ENCODE measurements at places on chromosomes 12 and 14.

GRCh38 chr14:101506926-101507835 lies 54.1 kb upstream of the DIO3 start:
- no peak for DNase-seq

- DNase-seq, result peak; percentile 62
These were observed 657.5 kb upstream of the TBX3 start for GRCh38 chr12:115341442-115341841.

DNA sequence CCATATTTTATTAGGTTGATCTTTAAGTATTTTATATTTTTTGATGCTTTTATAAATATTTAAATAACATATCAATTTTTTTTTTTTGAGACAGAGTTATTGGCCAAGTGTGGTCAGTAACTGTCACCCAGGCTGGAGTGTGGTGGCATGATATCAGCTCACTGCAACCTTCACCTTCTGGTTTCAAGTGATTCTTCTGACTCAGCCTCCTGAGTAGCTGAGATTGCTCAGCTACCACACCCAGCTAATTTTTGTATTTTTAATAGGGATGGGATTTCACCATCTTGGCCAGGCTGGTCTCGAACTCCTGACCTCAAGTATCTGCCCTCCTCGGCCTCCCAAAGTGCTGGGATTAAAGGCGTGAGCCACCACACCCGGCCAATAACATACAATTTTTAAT lies 71.1 kb downstream of the FUT8 start:
- DNase-seq, result no peak

DNA sequence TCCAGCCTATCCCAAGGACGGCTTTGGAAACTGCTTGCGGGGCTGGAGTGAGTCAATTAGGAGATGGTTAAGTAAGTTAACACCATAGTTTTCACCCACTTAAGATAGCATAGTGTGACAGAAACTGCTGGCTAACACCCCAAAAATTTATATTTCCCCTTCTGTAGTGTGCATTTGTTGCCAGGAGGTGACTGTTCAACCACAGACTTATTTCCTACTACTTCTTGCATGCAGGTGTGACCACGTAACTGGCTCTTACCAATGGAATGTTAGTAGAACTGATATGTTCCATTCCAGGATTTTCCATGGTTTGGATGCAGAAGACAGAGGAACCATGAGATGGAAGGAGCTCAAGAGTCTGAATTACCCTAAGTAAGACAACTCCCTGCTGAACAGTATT lies 52.9 kb upstream of the SLC35F4 start:
- no peak for DNase-seq

DNA sequence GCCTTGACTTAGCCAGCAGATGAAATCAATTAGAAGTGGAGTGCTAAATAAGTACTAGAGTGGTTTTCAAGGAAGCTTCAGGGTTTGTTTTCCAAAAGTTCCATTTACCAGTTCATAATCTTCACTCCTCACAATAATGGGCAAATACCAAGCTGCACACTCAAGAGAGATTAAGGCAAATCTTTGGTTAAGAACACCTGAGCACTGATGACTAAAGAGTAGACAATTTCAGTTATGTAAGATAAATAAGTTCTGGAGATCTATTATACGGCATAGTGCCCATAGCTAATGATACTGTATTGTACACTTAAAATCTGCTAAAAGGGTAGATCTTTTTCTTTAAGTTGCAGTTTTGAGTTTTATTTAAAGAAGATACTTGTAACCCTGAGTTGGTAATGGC lies 125.0 kb downstream of the ARMH4 start:
- DNase-seq, result no peak

GRCh38 chr14:34722723-34723545 lies 8.5 kb upstream of the CFL2 start:
- peak; percentile 27 for DNase-seq

DNA sequence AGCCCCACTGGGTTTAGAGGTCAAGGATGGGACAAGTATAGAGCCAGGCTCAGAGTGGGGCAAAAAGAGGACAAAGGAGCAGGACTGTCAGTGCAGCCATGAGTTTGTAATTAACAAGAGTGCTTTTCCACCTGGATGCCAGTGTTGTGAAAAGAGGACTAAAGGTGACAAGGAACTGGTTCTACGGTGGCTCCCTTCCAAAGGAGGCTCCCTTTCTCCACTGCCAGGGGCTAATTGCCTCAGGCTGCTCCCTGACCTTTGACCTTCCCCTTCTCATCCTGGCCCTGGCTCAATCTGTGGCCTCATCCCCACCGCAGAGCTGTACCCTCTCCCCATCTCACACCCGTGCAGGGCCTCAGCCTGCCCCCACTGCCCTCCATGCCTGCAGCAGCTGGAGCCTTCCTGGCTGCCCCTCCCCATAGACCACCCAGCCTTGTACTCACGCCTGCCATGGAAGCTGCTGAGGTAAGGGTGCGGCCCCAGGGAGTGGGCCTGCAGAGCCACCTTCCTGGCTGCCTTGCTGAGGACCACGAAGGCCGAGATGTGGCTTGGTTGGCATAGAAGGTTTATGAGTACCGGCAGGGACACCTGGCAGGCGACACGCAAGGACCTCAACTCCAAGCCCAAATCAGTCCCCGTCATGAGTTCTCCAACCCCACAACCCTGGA lies 24.8 kb upstream of the FKBP4 start:
- no peak for DNase-seq

DNA sequence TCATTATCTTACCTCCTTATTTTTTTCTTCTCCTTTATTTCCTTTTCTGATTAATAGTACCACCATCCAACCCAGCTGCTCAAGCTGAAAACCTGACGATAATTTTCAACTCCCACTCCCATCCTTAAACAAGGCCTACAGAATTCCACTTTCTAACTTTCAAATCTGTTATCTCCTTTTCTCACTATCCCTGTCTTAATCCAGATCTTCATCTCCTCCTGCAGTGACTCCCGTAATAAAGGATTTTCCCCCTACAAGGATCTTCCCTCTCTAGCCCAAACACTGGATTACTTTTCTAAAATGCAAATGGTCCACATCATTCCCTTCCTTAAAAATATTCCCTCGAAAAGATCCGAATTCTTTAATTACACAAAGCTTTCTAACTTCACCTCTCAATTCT lies 1.5 kb downstream of the TRAPPC6B start:
- DNase-seq, result no peak

GRCh38 chr14:101056446-101056845 lies 152.9 kb upstream of the RTL1 start:
- DNase-seq, result no peak

DNA sequence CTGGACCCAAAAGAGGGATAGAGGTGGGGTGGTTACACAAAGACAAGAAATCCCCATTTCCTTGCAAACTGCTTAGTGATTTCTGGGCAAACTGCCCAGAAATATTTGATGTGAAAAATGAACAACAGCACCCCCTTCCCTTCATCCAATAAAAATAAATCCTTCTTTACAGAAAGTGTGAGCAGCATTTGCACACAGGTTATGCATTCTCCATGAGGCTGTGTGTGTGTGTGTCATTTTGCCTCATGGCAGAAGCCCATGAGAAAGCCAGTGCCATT lies 17.2 kb upstream of the NRXN3 start:
- no peak for DNase-seq

- peak; percentile 62 for DNase-seq
These were observed 69.2 kb upstream of the PSMA6 start for GRCh38 chr14:35222872-35223466.

- no peak for DNase-seq
These were observed 120.0 kb downstream of the RBM19 start for GRCh38 chr12:113845900-113846674.

DNA sequence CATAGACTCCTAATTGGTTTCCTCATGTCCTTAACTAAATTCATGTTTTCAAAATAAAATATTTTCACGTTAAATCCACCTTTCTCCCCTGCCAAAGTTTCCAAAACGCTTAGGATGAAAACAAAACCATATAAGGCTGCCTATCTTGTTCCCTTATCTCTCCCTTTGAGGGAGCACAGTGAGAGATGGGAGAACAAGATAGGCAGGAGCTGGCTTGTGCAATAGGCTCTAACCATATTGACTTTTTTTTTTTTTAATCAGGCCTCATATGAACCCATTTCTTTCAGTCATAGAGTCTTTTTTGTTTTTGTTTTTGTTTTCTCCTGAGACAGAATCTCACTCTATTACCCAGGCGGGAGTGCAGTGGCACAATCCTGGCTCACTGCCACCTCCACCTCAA lies 184.9 kb downstream of the NRXN3 start:
- DNase-seq, result no peak

- DNase-seq, result no peak
These were observed 124.8 kb downstream of the TMTC3 start for GRCh38 chr12:88266806-88267360.

- peak; percentile 8 for DNase-seq
These were observed 678 bp downstream of the RPS6KA5 start for GRCh38 chr14:91059576-91060350.

DNA sequence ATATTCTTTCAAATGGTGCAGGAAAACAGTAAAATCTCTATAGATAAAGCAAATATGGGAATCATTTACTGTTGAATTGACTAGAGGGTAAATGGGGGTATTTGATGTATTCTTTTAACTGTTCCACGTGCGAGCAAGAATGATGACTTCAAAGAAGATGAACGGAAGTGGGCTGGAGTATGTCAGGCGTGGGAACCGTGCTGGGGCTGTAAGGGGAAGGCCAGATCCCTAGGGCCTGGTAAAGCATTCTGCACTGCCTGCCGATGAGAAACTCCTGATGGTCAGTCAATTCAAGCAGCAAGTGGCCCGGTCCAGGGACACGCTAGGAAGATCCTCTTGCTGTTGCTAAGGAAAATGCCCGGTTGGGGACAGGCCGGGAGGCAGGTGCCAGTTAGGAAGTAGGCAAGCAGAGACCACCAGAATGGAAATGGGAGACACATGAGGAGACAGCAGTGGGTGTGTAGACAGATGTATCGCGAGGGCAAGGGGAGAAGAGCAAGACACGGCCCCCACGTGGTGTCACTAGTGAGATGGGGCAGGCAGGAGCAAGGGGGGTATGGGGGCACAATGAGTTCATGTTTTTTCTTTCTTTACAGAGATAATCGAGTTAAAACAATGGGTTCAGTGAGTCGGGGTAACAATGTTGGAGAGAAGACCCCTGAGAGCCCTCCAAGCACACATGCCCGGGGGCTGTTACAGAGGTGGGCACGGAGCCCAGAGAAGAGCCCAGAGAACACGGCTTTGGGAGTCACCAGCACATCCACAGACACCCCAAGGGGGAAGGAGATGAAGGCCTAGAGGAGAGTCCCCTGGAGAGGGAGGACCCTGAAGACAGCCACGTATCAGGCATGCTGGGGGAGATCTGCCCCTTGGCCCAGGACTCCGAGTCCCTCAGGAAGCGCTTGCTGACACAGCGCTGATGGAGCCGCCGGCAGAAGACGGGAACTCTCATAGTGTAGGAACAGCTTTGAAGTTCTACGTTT lies 37.2 kb downstream of the FBXO21 start:
- no peak for DNase-seq

GRCh38 chr14:100673807-100674154 lies 52.9 kb upstream of the DLK1 start:
- no peak for DNase-seq

DNA sequence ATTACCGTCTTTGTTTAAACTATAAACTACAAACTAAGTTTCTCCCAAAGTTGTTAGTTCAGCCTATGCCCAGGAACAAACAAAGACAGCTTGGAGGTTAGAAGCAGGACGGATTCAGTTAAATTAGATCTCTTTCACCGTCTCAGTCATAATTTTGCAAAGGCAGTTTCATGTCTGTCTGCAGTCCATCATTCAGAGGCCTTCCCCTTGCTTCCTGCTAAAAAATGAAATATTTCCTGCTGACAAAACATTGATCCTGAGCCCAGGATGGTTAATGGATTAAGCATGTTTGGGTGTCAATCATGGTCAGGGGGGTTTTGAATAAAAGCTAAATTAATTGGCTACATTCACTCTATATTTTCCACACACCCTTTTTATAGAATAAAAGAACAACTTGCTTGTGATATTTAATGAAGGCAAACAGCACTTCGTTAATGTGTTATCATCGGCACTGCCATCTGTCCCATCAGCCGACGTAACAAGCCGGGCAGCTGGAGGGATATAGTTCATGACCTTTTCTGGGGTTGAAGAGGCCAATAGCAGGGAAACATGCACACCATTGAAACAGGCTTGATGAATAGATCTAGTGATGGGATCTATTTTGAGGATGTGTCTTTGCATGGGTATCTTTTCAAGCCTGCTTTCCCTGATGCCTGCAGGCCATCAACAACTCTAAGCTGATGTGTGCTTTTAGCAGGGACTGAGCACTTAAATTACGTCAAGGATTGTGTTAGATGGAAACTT lies 521.3 kb upstream of the TMEM132C start:
- DNase-seq, result no peak

DNA sequence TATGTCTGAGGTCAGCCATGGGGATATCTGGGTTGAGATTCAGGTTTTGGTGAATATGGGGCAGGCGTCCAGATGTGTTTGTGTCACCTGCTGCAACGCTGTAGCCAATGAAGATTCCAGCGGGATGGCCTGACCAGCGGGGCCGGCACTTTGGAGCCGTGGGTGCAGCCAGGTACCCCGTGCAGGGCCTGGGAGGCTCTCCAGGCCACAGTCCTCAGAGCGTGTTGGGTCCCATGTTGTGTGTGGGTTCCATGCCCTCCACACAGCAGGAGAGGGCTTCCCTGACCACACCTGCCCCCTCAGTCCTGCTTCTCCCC lies 2.8 kb upstream of the TEX22 start:
- DNase-seq, result no peak

DNA sequence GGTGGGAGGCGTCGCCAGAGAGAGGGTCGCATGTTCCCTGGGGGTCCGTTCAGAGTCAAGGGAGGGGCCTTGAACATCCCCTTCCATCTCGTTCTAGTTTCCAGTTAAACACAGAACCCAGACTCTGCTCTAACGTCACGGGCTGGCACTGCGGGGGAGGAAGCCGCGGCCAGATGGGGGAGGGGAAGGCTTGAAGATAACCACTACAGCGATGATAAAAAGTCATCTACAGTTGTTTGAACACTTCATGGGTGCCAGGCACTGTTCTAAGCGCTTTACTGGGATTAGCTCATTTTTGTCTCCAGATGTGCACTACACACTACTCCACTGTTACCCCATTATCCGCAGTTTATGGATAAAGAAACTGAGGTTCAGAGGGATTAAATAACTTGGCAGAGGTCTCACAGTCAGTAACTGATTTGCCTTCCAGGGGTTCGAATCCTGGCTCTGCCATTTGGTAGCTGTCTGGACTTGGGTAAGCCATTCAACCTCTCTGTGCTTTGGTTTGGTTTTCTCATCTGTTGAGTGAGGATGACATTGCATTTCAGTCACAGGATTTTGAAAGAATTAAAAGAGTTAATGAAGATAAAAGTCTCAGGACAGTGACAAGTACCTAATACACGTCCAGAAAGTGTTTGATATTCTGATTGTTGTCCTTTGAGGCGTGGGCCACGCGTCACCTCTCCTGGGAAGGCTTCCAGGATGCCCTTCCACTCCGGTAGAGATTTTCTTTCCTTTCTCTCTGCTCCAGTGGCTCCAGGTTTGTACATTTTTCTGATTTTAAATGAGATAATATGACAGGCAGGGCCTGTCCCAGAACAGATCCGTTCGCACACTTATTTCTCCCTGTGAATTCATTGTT lies 798 bp upstream of the RASAL1 start:
- DNase-seq, result peak; percentile 38

GRCh38 chr12:76055393-76055792 lies 23.8 kb upstream of the PHLDA1 start:
- no peak for DNase-seq

Data from inflammatory macrophage treated with lipopolysaccharide for 4 hours (primary cell).